ENCODE measurements at places on chromosomes 5 and 9. TPM values are rescaled to one million over a fixed set of nuclear protein-coding genes. Genes with fewer than 3 reads are reported as not detected.

DNA sequence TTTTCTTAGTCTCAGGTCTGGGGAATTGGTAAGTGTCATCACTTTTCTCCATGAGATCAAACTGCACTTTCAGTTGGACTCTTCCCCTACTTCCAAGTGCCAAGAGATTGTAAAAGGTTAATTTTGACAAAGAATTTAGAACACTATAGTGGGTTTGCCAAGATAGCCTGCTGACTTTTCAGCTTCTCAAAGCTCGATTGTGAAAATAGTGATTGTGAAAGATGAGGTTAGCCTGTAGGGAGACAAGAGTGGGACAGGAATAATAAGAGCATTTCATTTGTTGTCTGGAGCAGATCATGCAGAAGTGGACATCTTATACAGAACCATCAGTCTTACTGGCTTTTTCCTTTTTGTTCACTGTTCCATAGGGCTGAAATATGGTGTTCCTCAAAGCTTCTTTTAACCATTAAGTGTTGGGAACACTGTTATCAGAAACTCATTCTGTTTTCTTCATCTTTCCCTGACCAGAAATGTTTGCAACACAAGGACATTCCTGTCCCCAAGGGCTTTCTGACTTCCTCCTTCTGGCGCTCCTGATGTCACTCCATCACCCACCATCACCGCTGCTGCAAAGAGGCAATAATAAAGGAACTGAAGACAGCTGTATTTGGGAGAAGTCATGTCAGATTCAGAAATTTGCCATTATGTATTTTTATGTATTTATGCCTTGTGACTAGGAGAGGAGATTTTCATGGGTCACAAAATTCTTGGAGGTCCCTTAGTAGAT, 11.6 kb upstream of the SPTAN1 start:
- no peak for DNase-seq

DNA sequence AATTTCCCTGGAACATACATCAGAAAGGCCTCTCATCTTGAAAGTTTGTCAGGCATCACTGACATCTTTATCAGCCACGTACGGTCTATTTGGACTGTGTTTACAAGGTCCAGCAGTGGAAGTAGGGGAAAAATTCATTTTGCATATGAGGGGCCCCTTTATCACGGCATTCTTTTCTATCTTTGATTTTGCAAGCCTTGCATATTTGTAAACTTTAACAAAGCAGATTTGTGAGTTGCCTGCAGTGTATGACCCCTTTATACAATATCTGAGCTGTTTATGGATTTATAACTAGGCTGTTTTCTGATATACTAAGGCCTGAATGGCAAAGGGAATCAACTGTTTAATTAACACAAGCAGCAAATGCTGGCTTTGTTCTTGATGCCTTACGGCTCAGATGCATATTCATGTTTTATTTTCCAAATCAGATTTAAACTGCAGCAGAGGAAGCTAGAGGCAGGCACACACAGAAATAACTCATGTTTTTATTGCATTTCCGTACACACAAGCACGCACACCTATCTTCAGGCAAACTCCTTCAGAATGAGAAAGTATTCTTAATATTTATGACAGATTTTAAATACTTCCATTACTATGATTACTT, 61.1 kb downstream of the CD180 start:
- no peak for DNase-seq

GRCh38 chr5:54524704-54525103, 7.1 kb downstream of the SNX18 start:
- DNase-seq = peak; percentile 75

The ZER1 gene
- polyA plus RNA-seq = 30.8 TPM

DNA sequence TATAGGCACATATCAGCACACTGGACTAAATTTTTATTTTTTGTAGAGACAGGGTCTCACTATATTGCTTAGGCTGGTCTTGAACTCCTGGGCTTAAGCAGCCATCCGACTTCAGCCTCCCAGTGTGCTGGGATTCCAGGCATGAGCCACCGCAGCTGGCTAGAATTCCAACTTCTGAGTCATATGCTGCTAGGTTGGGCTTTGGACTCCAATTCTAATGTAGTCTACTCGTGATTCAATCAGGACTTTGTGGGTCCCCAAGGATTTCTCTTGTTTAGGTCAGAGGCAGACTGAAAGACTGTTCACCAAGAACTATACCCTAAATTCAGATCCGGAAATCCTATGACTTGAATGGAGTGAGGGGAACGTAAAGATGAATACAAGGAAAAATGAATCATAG, 68.2 kb upstream of the CHD1 start:
- DNase-seq = no peak

DNA sequence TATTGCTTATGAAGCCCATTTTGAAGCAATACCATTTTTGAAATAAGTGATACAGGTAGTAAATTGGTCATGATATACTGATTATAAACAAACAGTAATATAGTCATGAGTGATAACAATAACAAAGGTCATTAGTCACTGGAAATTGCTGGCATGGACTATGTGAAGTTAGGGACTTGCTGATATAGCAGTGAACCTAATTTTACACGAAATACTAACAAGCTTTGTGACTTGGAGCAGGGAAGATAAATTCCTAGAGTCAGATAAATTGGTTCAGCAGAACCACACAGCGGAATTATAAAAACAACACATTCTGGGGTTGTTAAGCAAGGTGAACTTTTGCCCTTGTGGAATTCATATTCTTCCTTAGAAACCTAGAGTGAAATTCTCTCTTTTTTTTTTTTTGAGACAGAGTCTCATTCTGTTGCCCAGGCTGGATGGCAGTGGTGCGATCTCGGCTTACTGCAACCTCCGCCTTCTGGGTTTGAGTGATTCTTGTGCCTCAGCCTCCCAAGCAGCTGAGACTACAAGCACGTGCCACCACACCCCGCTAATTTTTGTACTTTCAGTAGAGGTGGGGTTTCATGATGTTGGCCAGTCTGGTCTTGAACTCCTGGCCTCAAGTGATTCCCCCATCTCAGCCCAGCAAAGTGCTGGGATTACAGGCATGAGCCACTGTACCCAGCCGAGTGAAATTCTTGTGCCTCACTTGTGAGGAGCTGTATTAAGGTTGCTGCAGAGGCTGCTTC, 6.0 kb downstream of the UGCG start:
- DNase-seq = no peak

- DNase-seq = no peak
Observed at GRCh38 chr5:112742424-112742823, 4.7 kb downstream of the APC start.

DNA sequence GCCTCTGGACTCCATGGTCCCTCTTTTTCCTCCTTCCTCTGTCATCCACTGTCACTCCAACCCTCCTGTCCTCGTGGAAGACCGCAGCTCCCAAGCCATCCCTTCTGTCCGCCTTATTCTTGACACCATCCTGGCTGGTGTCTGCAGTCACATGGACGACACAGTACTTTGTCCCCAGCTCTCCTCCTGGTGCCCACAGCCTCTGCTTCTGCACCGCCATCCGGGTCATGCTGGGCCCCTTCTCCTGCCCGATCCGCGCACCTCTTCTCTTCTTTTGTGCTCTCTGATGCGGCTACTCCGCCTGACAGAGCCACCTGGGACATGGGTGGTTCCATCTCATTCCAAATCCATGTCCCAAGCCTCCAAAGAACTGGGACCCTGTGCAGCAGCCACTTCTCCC, 22.5 kb downstream of the ROPN1L start:
- no peak for DNase-seq
